GM23248 (cell line): ENCODE measurements at places on chromosomes 13 and 19. TPM values are rescaled to one million over a fixed set of nuclear protein-coding genes. Genes with fewer than 3 reads are reported as not detected.

GRCh38 chr13:106612688-106613087, 44.8 kb upstream of the ARGLU1 start:
- DNase-seq, result peak; percentile 6
- no peak overlapping the region for H3K27ac ChIP-seq
- no peaks in the 10 kb centered on the region for H3K36me3 ChIP-seq
- no peak overlapping the region for H3K4me3 ChIP-seq

- peaks cover 81% of the 10 kb centered on the region for H3K36me3 ChIP-seq
- H3K4me3 ChIP-seq, result no peak overlapping the region
- H3K27ac ChIP-seq, result peak overlapping the region; percentile 27; the same call in 1 of the 2 replicates
- DNase-seq, result peak; percentile 49
Measured at GRCh38 chr19:35162471-35163326, 8.2 kb downstream of the FXYD5 start.

DNA sequence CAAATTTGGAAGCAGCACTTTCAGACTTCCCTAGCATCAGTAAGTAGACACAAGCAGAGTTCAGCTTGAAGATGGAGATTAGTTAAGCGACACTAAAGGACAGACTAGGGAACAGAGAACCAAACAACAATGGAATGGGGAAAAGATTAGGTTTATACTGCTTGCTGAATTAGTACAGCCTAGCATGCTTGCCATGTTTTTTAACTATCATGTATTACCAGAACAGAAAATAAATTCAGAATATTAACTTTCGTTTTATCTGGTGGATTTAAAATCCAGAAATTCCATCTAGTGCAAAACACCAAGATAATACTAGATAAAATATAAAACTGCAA, 451.5 kb upstream of the SLC10A2 start:
- H3K4me1 ChIP-seq, result no peaks in the 10 kb centered on the region
- no peaks in the 10 kb centered on the region for H3K36me3 ChIP-seq
- H3K27ac ChIP-seq, result no peak overlapping the region
- DNase-seq, result no peak
- H3K27me3 ChIP-seq, result no peaks in the 10 kb centered on the region

TBXA2R gene
- 0.76 TPM in 1 of 2 replicates, not detected in the other for total RNA-seq

- H3K4me3 ChIP-seq, result no peak overlapping the region
- no peaks in the 10 kb centered on the region for H3K4me1 ChIP-seq
- H3K36me3 ChIP-seq, result no peaks in the 10 kb centered on the region
- H3K27ac ChIP-seq, result no peak overlapping the region
- no peaks in the 10 kb centered on the region for H3K27me3 ChIP-seq
Measured at GRCh38 chr13:36571444-36571843, 102.4 kb upstream of the SERTM1 start.

GRCh38 chr13:100734194-100734720, 59.7 kb upstream of the TMTC4 start:
- H3K27me3 ChIP-seq, result no peaks in the 10 kb centered on the region
- no peak overlapping the region for H3K27ac ChIP-seq
- no peak for DNase-seq
- H3K4me1 ChIP-seq, result no peaks in the 10 kb centered on the region
- no peak overlapping the region for H3K4me3 ChIP-seq

- H3K36me3 ChIP-seq, result peaks cover 37% of the 10 kb centered on the region
- DNase-seq, result no peak
- peak overlapping the region; percentile 78 for H3K4me3 ChIP-seq
- H3K27ac ChIP-seq, result no peak overlapping the region
- peaks cover 20% of the 10 kb centered on the region for H3K4me1 ChIP-seq
Measured at GRCh38 chr13:19961489-19961888, 3.0 kb downstream of the ZMYM2 start.

CGB5 gene
- not detected in 2 replicates for total RNA-seq

ACTN4 gene
- 467 and 477 TPM in 2 replicates for total RNA-seq

SIGLECL1 gene
- total RNA-seq, result not detected in 2 replicates

DNA sequence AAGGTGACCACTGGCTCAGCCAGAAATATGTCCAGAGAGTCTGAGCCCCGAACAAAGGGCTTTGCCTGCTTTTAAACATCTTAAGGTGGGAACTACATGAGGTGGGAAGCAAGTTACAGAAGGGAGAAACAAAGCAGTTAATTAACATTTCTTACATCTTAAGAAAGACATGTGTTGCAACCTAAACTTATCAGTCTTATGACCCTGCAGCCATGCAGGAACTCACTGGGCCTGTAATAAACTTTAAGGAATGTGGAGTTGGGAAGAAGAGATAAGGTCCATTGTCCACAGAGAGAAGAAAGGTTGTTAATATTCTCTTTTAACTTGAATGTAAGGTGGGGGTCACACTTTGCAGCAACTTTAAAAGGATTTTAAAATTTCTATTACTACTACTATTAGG, 46.8 kb upstream of the CYP2A7 start:
- H3K4me1 ChIP-seq, result no peaks in the 10 kb centered on the region
- DNase-seq, result no peak
- H3K36me3 ChIP-seq, result no peaks in the 10 kb centered on the region
- no peak overlapping the region for H3K4me3 ChIP-seq

DNA sequence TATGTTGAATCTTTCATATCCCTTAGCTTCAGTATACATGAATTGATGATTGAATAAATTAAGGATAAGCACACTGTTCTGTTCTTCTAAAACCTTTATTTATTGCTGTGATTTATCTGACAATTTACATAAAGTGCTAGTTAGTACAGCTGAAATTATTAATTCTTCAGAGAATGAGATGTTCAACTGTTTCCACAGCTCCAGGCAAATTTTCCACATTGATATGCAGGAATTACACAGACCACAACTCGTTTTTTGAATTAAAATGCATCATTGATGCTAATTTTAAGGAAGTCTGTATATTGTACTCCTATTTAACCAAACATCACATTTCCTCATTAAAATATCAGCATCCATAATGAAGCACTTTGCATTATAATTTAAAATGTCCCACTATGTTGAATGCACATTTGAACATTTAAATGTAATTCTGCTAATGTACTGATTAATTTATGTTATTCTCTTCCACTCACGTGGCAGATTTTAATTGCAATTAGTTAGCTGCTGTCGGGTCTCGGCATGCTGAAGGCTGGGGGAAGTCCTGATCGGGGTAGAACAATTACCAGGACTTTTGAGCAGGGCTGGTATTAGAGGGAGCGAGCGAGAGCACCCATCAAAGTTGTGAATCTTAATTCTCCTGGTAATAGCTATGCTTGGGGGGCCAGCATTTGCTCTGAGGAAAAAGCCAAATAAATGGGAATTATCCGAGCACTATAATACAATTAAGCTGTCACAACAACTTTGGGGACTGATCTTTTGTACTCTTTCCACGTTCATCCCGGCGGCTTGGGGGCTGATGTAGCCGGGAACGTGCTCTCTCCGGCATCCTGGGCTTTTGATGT, 136.7 kb upstream of the TMTC4 start:
- H3K36me3 ChIP-seq, result no peaks in the 10 kb centered on the region
- DNase-seq, result no peak
- H3K27ac ChIP-seq, result no peak overlapping the region
- H3K4me3 ChIP-seq, result no peak overlapping the region
- peaks cover 27% of the 10 kb centered on the region for H3K27me3 ChIP-seq

DNA sequence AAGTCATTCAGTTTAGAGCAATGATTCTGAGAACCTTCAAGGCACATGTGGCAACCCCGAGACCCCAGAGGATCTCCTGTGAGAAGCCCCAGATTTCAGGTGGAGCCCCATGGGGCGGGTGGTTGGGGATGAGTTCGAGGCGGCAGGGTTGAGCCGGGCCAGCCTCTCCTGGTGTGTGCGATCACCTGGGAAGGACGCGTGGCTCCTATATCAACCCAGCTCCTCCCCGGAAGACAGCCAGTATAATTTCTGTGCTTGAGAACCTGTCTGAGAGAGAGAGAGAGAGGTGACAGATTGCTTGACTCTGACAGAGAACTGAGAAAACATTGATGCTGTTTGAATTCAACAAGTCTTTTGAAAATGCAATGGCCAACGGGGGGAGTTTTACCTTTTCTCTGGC, 89.0 kb downstream of the TEX29 start:
- DNase-seq, result no peak
- H3K36me3 ChIP-seq, result no peaks in the 10 kb centered on the region
- H3K4me3 ChIP-seq, result no peak overlapping the region
- peaks cover 49% of the 10 kb centered on the region for H3K27me3 ChIP-seq

DNA sequence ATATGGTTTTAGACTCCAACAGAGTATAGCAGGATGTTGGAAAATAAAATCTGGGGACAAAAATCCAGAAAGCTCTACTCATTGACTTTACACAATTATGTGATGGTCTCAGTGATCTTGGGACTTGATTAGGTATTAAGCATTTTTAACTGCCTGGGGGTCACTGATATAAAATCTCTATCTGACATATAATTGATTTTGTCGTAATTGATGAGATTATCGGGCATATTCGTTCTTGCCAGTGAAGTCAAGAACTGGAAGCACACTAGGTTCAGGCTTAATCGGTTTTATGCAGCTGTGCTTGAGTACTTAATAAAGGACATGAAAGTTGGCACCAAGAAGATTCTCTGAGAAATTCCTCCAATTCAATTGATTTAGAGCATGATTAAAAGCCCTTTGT, 390.7 kb downstream of the DCT start:
- no peak overlapping the region for H3K27ac ChIP-seq
- no peak for DNase-seq
- no peaks in the 10 kb centered on the region for H3K36me3 ChIP-seq
- H3K4me1 ChIP-seq, result no peaks in the 10 kb centered on the region
- no peak overlapping the region for H3K4me3 ChIP-seq

GRCh38 chr13:99231721-99232120, 26.5 kb downstream of the GPR18 start:
- no peak for DNase-seq
- no peaks in the 10 kb centered on the region for H3K27me3 ChIP-seq
- no peak overlapping the region for H3K4me3 ChIP-seq
- H3K4me1 ChIP-seq, result peaks cover 26% of the 10 kb centered on the region

- peak overlapping the region; percentile 93 for H3K4me3 ChIP-seq
- peaks cover 40% of the 10 kb centered on the region for H3K4me1 ChIP-seq
- H3K27me3 ChIP-seq, result no peaks in the 10 kb centered on the region
- no peaks in the 10 kb centered on the region for H3K36me3 ChIP-seq
Measured at GRCh38 chr13:97976610-97977521, 23.4 kb downstream of the IPO5 start.

CGB8 gene
- 4.5 TPM in 1 of 2 replicates, not detected in the other for total RNA-seq

CEACAM19 gene
- total RNA-seq, result 0.51 and 1.9 TPM in 2 replicates

DMKN gene
- 20.0 and 25.4 TPM in 2 replicates for total RNA-seq

DNA sequence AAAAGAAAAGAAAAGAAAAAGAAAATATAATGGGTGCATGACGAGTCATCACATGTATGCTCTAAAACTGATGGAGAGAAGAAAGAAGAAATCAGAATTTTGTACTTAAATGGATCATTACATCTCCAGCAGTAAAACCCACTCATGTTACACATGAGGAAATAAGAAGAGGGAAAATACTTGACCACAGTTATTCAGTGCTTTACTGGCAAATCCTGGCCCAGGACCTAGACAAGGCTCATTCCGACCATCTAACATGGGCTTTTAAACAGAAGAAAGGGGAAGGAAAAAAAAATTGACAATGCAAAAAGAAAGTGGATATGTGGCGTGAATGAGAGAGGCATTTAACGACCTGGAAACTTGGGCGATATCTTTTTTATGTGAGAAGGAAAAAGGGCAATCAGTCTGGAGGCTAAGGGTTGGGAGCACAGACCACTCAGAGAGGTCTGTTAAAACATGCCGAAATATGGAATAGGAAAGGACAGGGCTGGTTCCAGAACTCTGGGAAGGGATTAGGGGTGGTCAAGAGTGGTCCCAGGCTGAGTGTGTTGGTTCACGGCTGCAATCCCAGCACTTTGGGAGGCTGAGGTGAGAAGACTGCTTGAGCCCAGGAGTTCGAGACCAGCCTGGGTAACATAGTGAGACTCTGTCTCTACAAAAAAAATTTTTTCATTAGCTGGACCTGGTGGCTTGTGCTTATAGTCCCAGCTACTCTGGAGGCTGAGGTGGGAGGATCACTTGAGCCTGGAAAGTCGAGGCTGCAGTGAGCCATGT, 1.6 kb downstream of the SIGLECL1 start:
- H3K27me3 ChIP-seq, result no peaks in the 10 kb centered on the region
- H3K27ac ChIP-seq, result no peak overlapping the region

- H3K4me3 ChIP-seq, result no peak overlapping the region
- H3K27me3 ChIP-seq, result no peaks in the 10 kb centered on the region
- H3K27ac ChIP-seq, result peak overlapping the region; percentile 93
- peak; percentile 44 for DNase-seq
- 0 out of 2 replicates have a peak, but pooled peaks cover 1% of the 10 kb centered on the region for H3K36me3 ChIP-seq
- H3K4me1 ChIP-seq, result peaks cover 26% of the 10 kb centered on the region
Measured at GRCh38 chr19:21321134-21321533, 8.1 kb downstream of the ZNF708 start.

LRRC4B gene
- not detected in 2 replicates for total RNA-seq

ZNF888 gene
- 0.76 and 5.1 TPM in 2 replicates for total RNA-seq

- H3K27me3 ChIP-seq, result no peaks in the 10 kb centered on the region
- H3K36me3 ChIP-seq, result no peaks in the 10 kb centered on the region
- H3K4me3 ChIP-seq, result no peak overlapping the region
- DNase-seq, result peak; percentile 72
Measured at GRCh38 chr19:38266981-38267597, 2.7 kb downstream of the SPINT2 start.

LGALS14 gene
- total RNA-seq, result not detected in 2 replicates

DNA sequence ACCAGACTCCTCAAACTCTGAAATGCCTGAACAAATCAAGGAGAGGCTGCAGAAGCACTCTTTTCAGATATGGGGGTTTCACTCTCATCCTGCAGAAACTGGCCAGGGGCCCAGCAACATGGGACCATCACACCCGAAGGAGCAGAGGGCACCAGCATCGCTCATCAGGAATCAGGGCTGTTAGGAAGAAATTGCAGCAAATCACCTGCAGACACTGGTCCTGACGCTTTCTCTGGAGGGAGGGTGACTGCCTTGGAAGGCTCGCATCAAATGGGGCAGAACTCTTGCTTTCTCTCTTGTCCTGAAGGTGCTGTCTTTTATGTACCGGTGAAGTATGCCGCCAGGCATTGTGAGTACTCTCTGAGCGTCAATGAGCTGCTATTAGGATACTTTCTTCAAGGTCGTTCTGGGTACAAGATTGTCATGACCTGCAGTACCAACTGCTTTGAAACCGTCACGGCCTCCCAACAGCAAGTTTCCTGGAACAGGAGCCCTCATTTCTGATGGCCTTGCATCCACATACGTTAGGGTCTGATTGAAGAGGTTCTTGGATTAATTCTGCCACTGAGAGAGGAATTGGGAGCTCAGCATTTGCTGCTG, 155.7 kb upstream of the SOX1 start:
- H3K4me1 ChIP-seq, result no peaks in the 10 kb centered on the region
- no peak for DNase-seq
- no peak overlapping the region for H3K4me3 ChIP-seq
- H3K27me3 ChIP-seq, result no peaks in the 10 kb centered on the region
- no peak overlapping the region for H3K27ac ChIP-seq

DNA sequence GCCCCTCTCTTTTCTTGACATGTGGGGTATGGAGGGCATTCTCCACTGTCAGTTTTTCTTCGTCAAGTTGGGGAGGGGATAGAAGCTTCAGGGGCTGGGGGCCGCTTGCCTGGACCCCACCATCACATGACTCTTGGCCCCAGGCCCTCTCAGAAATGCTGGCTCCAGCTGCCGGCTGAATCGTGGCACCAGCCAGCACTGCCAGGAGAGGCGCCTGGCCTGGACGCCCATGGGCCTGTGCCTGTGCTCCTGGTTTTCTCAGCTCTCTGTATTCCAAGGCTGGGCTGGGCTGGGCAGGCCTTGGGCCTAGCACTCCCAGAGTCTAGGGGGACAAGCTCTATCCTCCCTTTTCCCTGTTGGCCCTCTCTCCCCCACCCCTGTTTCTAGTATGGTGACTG, 38.6 kb downstream of the LYL1 start:
- H3K4me1 ChIP-seq, result peaks cover 25% of the 10 kb centered on the region
- no peaks in the 10 kb centered on the region for H3K36me3 ChIP-seq

LGI4 gene
- 0.86 TPM in 1 of 2 replicates, not detected in the other for total RNA-seq

FUT1 gene
- total RNA-seq, result not detected in 2 replicates

NLRP11 gene
- not detected in 2 replicates for total RNA-seq
